ENCODE measurements at places on chromosomes 7 and 10. TPM values are rescaled to one million over a fixed set of nuclear protein-coding genes. Genes with fewer than 3 reads are reported as not detected.

GRCh38 chr7:111486472-111487142 lies 75.7 kb downstream of the IMMP2L start:
- DNase-seq: peak; percentile 79

CRPPA gene
- 6.6 TPM for total RNA-seq

DNA sequence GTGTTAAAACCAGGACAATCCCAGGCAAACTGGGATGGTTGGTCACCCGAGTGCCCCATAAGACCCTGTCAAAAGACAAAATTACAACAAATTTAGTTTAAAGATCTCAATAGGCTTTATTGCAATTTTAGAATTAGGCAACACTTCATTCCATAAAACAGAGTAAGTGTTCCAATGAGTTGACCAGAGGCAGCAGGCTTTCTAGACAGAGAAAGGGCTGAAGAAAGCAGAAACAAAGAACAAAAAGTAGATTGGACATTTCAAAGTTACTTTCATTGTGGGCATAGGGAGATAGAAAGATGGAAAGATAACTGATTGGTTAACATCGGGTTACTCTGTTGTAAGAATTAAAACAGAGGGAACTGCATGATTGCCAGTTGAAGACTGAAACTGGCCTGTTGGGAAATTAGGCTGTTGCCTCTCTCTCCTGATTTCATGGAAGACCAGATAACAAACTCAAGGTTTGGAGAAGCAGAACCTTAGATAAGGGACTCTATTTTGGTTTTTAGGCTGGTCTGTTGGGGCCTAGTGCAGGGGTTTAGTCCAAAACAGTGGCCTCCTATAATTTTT lies 36.3 kb downstream of the ENTPD1 start:
- no peak for DNase-seq

DNA sequence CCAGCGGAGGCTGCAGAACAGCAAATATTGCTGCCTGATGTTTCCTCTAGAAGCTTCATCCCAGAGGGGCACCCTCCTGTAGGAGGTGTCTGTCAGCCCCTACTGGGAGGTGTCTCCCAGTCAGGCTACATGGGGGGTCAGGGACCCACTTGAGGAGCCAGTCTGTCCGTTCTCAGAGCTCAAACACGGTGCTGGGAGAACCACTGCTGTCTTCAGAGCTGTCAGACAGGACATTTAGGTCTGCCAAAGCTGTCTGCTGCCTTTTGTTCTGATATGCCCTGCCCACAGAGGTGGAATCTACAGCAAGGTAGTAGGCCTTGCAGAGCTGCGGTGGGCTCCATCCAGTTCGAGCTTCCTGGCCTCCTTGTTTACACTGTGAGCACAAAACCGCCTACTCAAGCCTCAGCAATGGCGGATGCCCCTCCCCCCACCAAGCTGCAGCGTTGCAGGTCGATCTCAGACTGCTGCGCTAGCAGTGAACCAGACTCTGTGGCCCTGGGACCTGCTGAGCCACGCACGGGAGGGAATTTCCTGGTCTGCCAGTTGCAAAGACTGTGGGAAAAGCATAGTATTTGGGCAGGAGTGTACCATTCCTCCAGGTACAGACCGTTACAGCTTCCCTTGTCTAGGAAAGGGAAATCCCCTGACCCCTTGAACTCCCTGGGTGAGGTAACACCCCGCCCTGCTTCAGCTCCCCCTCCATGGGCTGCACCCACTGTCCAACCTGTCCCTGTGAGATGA lies 17.7 kb upstream of the MINDY3 start:
- no peak for DNase-seq

SMURF1 gene
- 8.4 TPM for total RNA-seq

CPN1 gene
- total RNA-seq: 0.09 TPM

AGR3 gene
- not detected for total RNA-seq

- no peak for DNase-seq
Measured at GRCh38 chr7:84271543-84271942, 77.0 kb upstream of the SEMA3A start.
